Right ventricle myocardium superior (tissue), 1 donor: ENCODE measurements at places on chromosomes 3 and 15.

GRCh38 chr15:67999320-68000100, 54.6 kb upstream of the PIAS1 start:
- no peak for DNase-seq

- no peak for DNase-seq
These were observed 5.0 kb upstream of the KBTBD8 start for GRCh38 chr3:66993082-66993481.

DNA sequence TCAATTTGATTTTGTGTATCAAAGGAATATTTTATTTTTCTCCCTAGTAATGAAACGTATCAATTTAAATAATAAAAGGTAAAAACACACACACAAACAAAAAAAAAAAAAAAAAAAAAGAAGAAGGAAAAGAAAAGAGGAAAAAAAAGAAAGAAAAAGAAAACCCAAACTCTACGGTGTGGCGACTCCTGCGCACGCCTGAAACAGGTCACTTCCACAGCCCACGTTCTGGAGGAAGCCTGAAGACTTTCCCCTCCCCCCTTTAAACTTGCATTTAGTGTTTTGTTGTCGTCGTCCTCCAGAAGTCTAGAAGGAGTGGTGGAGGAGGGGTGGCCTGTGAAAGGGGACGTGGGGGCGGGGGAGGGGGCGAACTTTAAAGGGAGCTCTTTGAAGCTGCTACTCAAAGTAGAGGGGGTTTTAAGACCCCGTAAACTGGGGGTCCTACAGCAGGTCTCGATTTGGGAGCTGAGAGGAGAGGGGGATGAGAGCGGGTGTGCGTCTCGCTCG, 2.3 kb upstream of the TLE3 start:
- no peak for DNase-seq

GRCh38 chr15:62770111-62770660, 272.4 kb upstream of the TPM1 start:
- no peak for DNase-seq

DNA sequence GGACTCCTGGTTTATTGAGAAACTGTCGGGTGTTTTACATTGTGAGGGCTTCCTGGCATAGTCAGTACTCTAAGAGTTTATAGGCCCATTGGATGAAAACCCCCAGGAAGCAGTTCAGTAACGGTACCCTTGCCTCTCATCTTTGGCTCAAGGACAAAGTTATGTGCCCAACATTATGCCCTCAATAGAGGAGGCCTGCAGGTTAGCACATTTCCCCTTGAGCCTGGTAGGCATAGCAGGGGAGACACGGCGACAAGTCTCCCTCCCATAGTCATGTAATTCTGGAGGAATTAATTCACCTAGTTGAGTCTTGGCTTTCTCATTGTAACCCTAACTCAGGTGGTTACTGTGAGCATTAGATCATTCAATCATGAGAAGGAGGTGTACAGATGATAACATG, 60.5 kb downstream of the GHSR start:
- no peak for DNase-seq

DNA sequence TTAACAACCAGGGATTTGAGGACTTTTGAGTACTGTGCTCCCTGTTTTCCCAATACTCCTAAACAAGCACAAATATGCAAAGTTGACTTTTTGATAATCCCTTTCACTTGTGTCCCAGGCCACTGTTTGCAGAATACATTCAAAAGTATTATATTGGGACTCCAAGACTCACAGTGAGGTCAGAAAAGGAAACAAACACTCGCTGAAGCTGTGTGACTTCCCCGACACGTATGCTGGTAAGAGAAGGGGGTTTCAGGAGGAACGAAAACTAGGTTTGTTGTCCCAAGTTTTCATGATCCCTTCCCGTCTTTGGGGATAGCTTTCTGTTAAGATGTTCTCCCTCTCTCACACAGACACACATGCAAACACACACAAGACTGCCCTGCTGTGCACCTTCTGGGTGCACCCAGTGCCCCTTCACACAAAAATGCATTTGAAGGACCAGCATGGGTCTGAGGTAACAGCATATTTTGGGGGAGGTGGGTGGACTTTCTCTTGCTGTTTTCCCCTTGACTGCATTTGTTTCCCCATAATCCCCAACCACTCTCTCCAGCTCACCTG, 225.2 kb upstream of the PRICKLE2 start:
- no peak for DNase-seq

DNA sequence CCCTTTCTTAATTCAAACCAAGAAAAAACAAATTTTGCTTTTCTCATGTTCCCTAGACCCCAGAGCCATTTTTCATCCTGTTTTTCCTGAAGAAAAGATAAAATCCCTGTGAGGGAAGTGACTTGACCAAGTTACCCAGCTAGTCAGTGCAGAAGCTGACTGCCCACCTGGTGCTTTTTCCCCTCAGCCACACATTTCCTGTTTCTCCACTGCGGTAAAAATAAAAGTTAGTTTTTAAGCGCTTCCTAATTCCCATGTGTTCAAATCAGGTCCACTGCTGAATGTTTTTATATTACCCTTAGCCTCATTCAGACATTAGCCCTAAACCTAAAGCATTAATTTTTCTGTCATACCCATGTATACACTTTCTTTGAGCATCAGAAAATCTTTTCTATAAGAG, 26.1 kb downstream of the PPP2R3A start:
- no peak for DNase-seq

DNA sequence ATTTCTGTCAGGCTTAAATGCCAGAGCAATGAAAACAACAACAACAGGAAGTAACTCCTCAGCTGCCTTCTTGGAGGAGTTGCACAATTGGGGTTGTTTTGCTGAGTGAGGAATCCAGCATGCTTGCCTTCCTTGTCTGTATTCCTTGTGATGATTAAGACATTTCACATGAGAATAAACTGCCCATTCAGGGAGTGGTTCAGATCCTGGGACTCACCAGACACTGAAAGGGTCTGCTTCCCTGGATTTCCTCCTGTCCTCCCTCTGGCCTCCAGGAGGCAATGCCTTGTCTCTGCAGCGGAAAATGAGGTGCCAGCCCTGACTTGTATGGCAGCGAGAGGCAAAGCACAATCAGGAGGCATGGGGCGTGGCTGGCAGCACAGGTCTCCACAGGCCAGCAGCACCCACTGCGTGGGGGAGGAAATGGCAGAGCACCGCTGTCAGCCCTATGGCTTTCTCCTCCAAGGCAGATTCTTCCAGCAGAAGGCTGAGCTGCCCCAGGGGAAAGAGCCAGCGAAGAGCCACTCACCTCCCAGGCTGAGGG, 41.5 kb downstream of the RBP2 start:
- DNase-seq: peak; percentile 44
